Stimulated activated CD4-positive, alpha-beta T cell treated with anti-CD3 and anti-CD28 coated beads, Interleukin-4, amount 100 ng/mL, for 48 hours (primary cell): ENCODE measurements at places on chromosomes 16 and 17.

- DNase-seq = no peak
Measured at GRCh38 chr17:72462407-72462806, 341.6 kb downstream of the SOX9 start.

- no peak for DNase-seq
Measured at GRCh38 chr17:73485130-73485529, 159.1 kb downstream of the SDK2 start.

DNA sequence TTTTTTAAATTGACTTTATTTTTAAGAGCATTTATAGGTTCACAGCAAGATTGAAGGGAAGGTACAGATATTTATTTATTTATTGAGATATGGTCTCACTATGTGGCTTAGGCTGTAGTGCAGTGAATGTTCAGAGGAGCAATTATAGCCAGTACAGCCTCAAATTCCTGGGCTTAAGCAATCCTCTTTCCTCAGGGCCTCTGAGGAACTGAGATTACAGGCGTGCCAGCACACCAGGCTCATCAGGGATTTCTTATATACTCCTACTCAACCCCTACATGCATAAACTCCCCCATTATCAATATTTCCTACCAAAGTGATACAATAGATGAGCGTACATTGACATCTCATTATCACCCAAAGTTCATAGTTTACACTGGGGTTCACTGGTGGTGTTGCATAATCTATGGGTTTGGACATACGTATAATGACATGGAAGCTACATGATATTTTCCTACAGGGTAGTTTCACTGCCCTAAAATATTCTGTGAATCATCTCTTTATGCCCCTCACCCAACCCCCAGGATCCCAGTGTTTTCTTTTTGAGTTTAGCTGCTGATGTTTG lies 33.5 kb downstream of the HS3ST3B1 start:
- DNase-seq = no peak

- no peak for DNase-seq
Measured at GRCh38 chr17:48385319-48385718, 44.7 kb downstream of the SKAP1 start.

DNA sequence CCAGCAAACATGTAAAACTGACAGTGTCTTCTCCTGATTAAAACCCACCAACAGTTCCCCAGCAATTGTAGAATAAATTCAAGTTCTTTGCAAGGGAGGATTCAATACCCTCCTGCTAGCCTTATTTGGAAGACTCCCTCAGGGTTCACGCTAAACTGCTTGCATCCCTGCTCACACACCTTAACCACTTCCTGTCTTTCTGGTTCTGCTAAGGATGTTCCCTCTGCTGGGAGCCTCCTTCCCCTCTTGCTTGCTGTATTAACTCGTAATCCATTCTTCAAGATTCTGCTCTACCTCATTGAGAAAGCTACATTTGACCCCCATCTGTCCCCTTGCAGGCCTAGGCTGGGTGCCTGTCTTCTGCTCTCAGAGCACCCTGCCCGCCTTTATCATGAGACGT lies 2.3 kb upstream of the SHISA6 start:
- DNase-seq = no peak
